ENCODE measurements at places on chromosomes 16 and 17.

DNA sequence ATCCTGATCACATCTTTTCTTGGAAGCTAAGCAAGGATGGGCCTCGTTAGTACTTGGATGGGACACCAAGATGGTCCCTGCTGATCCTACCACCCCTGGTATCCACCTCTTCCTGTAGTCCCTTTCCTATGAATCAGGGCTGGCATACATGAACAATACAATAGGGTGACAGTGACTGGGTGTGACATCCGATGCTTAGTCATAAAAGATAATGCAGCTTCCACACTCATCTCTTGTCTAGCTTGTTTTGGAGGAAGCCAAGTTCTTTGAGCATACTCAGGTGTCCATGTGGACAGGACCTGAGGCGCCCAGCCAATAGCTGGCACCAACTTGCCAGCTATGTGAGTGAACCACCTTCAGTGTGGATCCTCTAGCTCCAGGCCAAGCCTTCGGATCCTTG is 62.5 kb upstream of the NFAT5 start:
- no peak for DNase-seq

GRCh38 chr16:81745704-81746558 is 33.2 kb upstream of the PLCG2 start:
- DNase-seq = peak; percentile 84

DNA sequence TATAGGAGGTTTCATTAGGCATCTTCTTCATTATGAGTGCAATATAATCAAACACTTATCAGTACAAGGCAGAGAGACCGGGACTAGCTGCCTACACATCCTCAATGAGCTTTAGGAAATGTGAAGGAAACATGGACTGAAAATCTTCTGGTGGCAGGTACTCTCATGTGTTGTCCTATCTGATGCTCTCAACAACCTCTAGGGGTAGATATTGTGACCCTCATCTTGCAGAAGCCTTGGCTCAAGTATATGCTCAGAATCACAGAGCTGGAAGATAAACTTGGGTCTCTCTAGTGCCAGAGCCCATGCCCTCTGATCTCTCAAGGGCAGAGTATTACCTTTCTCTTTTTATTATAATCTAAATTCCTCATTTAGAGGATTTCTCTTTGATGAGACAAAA is 181.6 kb upstream of the C17orf78 start:
- DNase-seq = no peak

DNA sequence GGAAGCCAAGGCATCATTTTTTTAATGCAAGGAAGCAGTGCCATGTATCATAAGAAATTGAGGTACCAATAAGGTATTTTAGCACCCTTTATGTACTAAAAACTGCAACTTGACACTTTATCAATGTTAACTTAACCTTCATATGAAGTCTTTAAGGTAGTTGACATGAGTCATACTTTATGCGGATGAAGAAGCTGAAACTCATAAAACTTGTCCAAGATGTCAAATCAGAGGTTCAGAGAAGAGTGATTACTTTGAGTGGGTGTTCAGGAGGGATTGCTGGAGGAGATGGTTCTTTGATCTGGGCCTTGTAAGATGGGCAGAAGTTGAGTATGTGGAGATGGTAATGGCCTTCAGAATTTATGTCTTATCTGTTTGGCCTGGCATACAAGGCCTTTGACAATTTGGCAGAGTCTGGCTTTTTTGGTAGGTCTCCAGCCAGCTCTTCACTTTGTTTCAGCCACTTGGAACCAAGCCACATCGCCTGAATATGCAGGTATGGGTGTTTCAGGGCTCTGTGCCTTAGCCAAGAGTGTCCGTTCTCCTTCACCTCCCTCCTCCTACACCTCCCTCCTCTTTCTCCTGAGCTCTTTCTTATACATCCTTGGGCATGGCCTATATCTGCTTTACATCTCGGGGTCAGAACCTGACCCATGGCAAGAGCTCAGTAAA is 23.7 kb downstream of the YPEL2 start:
- no peak for DNase-seq

GRCh38 chr16:86604436-86605193 is 26.3 kb downstream of the FOXL1 start:
- DNase-seq = peak; percentile 42

DNA sequence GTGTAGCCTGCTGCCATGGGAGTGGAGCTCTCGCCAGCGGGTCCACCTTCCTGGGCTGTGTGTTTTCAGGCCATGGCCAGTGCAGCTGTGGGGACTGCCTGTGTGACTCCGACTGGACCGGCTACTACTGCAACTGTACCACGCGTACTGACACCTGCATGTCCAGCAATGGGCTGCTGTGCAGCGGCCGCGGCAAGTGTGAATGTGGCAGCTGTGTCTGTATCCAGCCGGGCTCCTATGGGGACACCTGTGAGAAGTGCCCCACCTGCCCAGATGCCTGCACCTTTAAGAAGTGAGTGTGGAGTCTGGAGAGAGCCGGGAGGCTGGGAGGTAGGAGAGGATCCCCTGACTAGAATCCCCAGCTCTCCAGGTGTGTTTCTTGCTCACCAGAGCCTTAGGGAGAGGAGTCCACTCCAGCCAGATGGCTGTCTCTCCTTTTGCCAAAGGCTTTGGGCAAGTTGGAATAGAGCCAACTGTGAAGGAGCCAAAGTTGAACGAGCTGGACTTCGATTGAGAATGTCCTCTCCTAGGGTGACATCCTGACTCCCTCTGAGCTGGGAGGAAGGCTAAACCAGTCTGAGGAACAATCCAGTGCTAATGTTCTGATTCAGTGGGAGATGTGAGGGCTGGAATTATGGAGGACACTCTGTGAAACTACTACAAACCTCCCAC is 24.4 kb upstream of the EFCAB13 start:
- no peak for DNase-seq

GRCh38 chr17:5661491-5662125 is 77.3 kb upstream of the NLRP1 start:
- no peak for DNase-seq

DNA sequence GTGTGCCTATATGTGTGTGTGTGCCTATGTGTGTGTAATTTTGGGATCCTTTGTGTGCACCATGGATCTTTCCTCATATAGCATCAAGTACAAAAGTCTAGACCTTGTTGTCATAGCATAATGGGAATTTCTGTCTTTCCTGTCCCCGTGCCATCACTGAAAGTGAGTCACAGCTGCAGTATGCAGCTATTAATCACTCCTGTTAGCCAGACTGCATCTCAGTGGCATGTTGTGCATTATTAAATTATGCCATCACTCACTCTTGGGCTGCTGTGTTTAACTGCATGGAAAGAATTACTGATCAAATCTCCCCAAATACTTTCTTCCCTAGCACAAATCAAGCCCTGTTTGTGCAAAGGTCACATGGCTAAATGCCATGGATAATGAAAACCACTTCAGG is 92.4 kb downstream of the CBLN1 start:
- no peak for DNase-seq

Data from activated T-cell treated with anti-CD3 and anti-CD28 coated beads, Interleukin-2, amount 50 U/mL, for 48 hours (primary cell).